Karpas-422 (cell line): ENCODE measurements at places on chromosomes 11 and 22. TPM values are rescaled to one million over a fixed set of nuclear protein-coding genes. Genes with fewer than 3 reads are reported as not detected.
A peak's percentile ranks its signal among the peaks of the same experiment; 100 is the strongest.

DNA sequence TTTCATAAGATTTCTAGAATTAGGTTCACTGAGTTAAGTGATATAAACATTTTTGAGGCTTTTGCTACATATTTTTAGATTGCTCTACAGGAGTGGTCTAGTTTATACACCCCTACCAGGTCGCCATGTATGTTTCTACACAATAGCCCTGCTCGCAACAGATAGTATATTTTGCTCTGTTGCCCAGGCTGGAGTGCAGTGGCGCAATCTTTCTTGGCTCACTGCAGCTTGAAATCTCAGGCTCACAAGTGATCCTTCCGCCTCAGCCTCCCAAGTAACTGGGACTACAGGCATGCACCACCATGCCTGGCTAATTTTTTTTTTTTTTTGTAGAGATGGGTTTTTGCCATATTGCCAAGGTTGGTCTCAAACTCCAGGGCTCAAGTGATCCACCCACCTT, 10.4 kb downstream of the ZNRF3 start:
- no peak for DNase-seq

- no peak for DNase-seq
Measured at GRCh38 chr11:9803685-9804418, 140.0 kb downstream of the SWAP70 start.

DNA sequence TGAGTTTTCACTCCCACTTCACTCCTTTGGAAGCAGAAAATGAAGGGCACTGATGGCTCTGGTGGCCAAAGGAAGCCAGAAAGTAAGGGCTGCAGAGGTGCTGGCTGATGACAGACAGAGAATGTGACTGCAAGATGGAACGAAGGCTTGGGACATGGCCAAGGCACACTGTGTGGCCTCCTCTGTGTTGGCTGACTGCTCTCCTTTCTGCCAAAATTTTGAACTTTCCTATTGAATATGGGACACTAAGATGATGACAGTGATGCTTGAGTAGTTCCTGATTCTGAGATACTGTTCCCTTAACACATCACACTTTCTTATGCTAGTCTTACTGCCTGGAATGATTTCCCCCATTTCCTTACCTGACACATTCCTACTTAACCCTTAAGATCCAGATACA, 156.4 kb downstream of the SWAP70 start:
- no peak for DNase-seq

DNA sequence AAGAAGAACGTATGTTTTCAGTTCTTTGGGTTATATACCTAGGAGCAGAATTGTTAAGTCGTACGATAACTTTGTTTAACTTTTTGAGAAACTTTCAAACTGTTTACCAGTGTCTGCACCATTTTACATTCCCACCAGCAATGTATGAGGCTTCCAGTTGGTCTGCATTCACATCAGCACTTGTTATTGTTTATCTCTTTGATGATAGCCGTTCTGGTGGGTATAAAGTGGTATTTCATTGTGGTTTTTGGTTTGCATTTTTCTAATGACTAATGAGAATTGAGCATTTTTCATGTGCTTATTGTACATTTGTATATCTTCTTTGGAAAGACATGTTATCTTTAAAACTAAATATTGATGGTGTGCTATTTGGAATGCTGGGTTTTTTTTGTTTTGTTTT, 59.8 kb downstream of the KDM2A start:
- no peak for DNase-seq

DNA sequence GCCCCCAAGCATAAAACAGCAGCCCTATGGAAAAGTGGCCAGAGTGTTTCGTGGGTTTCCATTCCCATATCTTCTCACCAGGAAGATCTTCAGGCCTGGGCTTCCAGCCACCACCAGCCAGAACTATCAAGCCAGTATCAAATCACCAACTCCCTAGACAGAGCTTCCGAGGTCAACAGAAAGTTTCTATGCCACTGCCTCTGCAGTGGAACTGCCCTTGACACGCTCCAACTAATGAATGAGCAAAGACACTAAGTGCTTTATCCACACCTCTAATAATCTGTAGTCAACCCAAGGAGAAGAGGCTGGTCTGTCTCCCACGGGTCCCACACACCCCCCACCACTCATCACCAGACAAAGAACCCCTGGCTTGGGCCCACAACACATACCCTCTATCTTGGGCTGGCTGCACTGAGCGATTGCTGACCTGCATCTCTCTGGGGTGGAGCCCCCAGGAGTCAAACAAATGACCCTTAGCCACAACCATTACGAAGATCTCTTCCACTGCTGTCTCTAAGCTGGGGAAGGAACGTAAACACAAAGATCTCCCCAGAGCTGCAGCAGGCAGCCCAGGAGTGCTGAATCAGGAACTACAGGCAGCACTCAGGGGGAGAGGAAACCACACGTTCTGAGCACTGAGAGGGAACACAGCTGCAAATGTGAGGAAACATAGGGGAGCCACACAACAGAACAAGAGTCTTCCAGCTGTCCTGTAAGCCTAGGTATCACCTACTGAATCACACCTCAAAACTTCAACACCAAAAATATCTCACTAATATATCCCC, 9.7 kb downstream of the OR5AN1 start:
- DNase-seq, result peak; percentile 42

The CSNK2A3 gene
- 0.56 and 0.69 TPM in 2 replicates for total RNA-seq
